ENCODE measurements at places on chromosomes 1 and 21.

- no peak for DNase-seq
These were observed 76.7 kb upstream of the RUNX3 start for GRCh38 chr1:25006770-25007169.

DNA sequence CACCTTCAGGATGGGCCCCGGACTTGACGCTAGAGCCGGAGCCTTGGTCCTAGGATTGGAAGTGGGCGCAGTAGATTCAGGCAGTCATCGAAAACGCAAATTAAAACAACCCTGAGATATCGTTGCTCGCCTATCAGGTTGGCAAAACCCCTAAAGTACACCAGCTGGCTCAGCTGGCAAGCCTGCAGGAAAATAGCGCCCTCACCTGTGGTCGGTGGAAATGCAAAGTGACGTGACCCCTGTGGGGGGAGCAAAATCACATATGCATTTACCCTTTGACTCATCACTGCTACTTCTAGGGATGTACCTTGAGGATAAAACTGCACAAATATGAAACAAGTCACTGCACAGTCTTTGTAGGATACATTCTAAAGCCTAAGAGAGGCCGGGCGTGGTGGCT is 170.3 kb upstream of the TMEM51 start:
- DNase-seq, result no peak

DNA sequence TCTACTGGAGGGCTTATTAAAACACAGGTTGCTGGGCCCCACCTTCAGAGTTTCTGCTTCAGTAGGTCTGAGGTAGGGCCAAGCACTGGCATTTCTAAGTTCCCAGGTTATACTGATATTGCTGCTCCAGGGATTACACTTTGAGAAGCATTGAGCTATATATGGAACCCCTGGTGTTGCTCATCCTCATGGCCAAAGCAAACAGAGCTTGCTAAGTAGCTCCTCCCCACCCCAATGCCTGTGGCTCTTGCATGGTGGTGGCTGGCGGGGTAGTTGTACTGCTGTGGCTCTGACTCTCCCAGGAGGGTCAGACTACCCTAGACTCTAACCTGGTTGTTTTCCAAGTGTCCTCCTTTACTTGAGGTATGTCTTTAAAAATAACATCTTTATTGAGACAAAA is 143.6 kb downstream of the SPATA46 start:
- no peak for DNase-seq

DNA sequence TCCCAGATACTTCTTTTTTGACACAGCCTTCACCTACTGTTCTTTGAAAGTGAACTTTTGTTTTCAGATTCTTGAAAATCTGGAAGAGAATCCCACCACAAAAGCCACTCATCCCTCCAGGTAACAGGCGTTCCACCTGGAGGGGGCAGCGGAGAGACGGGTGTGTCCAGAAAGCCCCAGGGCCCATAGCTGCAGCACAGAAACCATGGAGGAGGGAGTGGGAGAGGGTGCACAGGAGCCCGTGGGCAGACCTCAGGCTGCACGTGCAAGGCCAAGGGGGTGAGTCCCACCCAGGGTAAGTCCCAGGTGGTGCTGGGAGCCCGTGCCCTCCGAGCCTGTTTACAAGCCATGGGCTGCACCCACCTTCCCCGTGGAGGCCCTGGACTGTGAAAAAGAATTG is 86.5 kb downstream of the PSMG1 start:
- DNase-seq, result no peak

DNA sequence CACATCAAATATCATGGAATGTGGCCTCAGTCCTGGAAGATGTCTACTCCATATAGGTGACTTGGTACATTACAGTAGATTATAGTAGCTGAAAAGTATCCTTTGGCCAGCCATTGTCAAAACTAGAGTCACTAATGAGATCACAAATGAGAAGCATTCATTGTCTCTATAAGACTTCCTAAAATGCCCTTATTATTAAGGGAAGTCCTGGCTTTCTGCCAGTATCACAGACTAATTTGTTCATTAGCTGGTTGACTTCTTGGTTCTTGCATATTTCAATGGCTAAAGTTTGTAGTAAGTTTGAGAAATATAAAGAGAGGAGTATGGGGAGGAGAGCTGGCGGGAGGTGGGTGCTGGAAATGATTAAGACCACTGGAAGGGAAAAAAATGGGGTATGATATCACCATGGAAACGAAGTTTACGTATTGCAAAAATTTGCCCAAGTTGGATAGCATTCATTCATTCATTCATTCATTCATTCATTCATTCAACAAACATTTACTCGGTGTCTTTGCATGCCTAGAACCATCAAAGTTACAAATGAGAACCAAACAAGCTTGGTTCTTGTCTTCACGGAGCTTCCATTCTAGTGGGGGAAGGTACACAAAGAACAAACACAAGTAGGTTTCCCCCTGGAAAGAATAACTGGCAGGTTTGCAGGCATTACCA is 11.7 kb upstream of the B3GALNT2 start:
- no peak for DNase-seq

Data from stimulated activated CD4-positive, alpha-beta T cell treated with anti-CD3 and anti-CD28 coated beads, Interleukin-12 subunit alpha, Interleukin-12 subunit beta, amount 100 ng/mL, for 48 hours (primary cell).